NCI-H510A treated with DMSO at 0.1 percent for 48 hours (cell line): ENCODE measurements at places on chromosomes 16 and 17.

DNA sequence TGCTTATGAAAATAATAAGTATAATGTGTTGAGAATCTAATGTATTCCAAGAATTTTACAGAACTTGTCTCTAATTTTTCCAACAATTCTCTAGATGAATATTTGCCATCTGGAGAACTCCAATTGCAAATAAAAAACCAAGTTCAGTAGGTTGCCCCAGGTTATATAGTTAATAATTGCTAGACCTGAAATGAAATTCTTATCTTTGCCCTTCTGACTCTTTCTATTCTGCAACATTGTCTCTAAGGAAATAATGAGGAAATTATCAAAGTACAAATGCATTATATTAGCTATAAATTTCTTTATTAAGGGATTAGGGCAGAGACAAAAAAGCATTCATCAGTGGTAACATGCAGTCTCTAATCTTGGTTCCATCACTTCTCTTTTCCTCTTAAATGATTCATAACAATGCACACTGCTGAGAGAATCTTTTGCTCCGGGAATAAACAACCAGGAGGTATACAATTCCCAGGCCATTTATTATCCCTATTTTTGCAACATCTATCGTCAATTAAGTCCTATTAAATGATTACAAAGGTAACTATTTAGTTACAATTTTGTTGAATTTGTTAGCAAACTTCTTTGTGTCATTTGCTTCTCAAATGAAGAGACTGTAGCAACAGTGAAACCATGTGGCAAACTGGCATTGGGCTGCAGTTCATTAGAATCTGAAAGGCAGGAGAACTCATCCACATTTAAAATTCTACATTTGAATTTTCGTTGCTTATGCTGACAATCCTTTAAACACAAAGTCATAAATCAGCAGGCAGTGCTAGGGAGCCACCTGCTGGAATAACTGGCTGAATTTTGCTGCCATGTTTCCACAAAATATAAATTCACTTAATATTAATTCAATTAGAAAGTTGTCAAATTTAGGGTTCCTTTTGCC lies 349.6 kb downstream of the KIF2B start:
- DNase-seq = peak; percentile 55

DNA sequence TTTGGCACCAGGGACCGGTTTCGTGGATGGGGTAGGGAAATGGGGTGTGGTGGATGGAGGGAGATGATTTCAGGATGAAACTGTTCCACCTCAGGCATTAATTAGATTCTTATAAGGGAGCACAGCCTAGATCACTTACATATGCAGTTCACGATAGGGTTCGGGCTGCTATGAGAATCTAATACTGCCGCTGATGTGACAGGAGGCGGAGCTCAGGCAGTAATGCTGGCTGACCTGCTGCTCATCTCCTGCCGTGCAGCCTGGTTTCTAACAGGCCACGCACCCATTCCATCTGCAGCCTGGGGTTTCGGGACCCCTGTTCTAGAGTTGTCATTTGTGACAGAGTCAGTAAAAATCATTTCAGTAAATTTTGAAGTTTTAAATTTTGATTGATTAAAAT lies 99.7 kb downstream of the CHD9 start:
- DNase-seq = peak; percentile 46

GRCh38 chr17:64273006-64273405 lies 9.9 kb upstream of the TEX2 start:
- no peak for DNase-seq

- no peak for DNase-seq
These were observed 1280.3 kb downstream of the CDH8 start for GRCh38 chr16:60755907-60756306.
